NCI-H69 (cell line): ENCODE measurements at places on chromosomes 7 and 10.

DNA sequence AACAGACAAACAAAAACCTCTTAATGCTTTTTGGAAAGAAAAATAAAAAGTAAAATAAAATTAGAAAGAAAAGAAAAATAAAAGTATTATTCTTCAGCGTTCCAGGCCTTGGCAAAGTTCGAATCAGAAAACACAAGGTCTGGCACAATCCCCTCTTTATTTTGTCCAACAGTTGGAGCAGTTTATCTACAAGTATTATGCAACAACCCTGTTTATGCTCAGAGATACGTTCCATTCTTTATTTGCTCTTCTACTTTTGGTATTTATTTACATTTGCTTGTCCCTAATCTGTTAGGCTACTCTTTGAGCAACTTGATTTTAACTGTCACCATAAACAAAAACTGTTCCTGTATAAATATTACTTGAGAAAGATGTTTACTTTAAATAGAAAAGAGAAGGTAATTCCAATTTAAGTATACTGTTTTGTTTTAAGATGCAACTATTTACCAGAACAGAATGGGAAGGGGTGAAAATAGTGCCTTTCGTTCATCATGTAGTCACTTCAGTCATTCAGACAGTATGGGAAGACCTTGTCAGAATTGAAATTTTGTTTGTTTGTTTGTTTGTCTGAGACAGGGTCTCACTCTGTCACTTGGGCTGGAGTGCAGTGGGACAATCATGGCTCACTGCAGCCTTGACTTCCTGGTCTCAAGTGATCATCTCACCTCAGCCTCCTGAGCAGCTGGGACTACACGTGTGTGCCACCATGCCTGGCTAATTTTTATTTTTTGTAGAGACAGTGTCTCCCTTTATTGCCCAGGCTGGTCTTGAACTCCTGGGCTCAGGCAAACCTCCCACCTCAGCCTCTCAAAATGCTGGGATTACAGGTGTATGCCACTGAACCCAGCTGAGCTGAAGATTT is 5.7 kb downstream of the PDK4 start:
- no peak for DNase-seq

- DNase-seq: peak; percentile 54
Measured at GRCh38 chr10:97861097-97861750, 11.6 kb downstream of the GOLGA7B start.

- no peak for DNase-seq
Measured at GRCh38 chr7:152313217-152313616, 122.6 kb downstream of the KMT2C start.

GRCh38 chr7:24812305-24812945 is 55.2 kb upstream of the GSDME start:
- peak; percentile 37 for DNase-seq

- DNase-seq: peak; percentile 22
Measured at GRCh38 chr7:159218607-159219006, 73.9 kb upstream of the VIPR2 start.

GRCh38 chr7:18289788-18290187 is 205.8 kb upstream of the HDAC9 start:
- peak; percentile 75 for DNase-seq

- no peak for DNase-seq
Measured at GRCh38 chr7:34758111-34758601, 100.1 kb downstream of the NPSR1 start.

DNA sequence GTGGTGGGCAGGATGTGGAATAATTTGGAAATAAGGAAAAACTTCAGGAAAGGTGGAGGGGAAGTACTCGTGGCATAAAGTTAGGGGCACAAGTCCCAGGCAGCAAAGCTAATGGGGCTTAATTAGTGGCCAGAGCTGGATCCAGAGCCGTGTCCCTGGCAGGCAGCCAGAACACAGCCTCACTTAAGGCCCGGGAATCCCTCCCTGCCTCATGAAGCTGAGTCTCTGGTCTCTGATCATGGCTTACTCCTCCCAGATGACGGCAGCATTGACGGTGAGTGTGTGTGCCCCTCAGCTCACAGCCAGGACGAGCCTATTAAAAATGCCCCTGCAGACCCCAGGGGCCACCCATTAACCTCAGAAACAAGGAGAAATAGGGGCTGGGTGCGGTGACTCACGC is 48.2 kb upstream of the NPTX2 start:
- DNase-seq: peak; percentile 81

DNA sequence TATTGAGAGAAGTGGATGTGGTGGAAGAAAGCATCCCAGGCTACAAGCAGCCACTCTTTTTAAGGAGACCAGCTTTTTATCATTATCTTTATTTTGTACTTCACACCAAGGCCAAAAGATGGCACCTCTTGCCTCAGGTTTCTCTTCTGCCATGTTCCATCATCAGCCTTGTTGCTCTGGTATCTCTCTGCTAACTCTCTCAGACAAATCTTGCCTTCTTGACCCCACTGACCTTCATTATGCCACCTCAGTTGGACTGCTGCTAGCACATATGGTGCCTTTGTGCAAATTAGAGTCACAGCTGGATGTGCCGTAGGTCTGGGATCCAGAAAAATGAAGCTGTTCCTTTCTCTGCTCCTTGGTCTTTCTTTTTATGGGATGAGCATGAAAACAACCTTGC is 47.1 kb upstream of the DYNC1I1 start:
- DNase-seq: peak; percentile 97

GRCh38 chr7:19101472-19101871 is 16.0 kb downstream of the TWIST1 start:
- DNase-seq: no peak

- DNase-seq: no peak
Measured at GRCh38 chr10:61639952-61640351, 22.8 kb upstream of the CABCOCO1 start.

DNA sequence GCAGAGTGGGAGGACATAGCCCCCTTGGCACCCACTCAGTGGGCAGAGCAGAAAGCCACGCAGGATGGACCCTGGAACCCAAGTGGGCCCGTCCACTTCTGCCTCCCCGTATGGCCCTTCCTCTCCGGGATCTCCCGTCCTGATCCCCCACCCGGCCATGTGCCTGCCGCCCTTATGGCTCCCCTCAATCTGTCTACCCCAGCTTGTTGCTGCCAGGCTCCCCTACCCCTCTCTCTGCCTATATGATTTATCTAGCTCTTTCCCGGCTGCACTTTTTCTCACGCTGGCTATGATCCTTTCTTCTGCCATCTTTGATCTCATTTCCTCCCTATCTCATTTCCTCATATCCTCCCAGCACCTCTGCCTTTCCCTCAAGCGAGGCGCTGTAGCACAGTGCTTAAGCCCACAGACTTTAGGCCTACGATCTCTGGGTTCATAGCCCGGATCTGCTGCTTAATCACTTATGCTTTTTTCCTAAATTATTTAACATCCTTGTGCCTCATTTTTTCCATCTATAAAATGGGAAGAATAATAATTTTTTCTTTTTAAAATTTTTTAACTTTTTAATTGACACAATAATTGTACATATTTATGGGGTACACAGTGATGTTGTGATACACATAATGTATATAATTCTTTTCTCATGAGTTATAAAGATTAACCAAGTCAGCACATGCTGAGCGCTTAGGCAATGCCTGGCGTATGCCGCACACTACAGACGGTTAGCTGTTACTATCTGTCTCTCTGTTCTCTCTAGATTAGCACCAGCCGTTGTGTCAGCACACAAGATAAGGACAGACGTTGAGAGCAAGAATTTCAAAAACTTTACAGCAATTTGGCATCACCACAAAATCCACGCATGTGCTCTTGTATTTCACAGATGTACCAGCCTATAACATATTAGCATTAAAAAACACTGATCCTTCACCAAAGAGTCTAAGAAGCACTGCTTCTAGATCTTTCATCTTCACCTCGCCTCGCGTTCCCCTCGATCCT is 18.1 kb downstream of the KCNH2 start:
- DNase-seq: no peak

GRCh38 chr7:139725858-139726484 is 51.8 kb downstream of the HIPK2 start:
- no peak for DNase-seq

- DNase-seq: peak; percentile 75
Measured at GRCh38 chr10:7872041-7872442, 53.7 kb downstream of the TAF3 start.

- DNase-seq: peak; percentile 32
Measured at GRCh38 chr10:13100349-13101294, 659 bp downstream of the OPTN start.

DNA sequence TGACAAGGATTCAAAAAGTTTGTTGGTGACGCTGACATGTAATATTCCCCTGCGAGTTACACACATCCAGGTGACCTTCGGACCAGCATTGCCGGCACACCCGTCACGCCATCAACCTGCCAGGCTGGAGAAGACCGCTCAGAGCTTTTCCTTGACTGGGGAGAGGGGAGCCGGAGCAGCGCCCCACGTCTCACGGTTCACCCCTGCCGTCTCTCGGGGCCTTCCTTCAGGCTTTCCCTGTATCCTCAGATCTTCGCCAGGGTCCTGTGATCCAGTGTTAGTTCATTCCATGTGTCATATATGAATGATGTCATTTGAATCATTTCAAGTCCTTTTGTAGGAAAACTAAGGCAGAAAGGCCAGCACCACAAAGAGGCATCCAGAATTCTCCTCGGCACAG is 127.8 kb downstream of the MGMT start:
- no peak for DNase-seq

DNA sequence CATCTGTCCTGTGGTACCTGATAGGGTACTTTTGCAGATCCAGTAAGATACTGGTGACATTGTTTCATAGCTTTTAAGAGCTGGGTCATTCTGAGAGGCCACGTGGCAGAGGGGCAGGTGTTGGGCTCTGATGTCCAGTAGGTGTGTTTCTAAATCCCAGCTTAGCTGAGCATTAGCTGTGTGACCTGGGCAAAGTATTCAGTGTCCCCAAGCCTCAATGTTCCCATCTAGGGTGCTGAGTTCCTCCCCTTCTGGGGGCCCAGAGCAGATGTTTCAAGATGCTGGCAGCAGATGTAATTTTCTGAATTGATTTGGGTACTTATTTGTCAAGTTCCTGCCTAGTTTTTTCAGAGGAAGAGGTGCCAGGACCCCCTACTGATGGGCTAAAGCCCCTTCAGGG is 52.9 kb downstream of the NEURL1 start:
- DNase-seq: no peak

DNA sequence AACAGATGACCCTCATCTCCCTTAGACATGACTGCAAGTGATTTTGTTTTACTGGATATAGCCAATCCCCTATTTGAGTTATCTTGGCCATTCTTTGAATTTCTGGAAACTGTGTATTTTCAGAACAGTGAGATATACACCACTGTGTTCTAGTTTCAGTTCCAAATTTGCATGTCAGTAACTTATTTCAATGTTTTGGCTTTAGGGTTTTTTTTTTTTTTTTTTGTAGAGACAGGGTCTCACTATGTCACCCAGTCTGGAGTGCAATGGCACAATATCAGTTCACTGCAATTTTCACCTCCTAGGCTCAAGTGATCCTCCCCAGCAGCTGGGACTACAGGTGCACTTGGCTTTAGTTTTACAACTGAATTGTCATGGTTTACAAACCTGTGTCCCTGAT is 67.2 kb downstream of the ATAD1 start:
- peak; percentile 3 for DNase-seq

DNA sequence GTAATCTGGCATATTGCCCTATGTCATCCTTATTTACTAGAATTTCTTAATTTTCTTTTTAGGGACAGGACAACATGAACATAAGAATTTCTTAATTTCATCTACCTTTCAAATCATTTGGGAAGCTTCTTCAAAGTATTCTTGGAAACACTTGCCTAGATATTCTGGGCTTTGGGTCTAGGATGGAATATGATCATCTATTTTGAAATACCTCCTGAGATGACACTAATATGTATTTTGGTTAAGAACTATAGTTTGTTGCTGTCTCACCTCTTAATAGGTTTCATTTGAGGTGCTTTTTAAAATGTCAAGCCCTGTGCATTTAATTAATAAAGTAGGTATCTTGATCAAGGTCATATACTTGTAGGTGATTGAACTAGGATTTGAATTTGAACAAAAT is 49.1 kb downstream of the SEPTIN7 start:
- no peak for DNase-seq

DNA sequence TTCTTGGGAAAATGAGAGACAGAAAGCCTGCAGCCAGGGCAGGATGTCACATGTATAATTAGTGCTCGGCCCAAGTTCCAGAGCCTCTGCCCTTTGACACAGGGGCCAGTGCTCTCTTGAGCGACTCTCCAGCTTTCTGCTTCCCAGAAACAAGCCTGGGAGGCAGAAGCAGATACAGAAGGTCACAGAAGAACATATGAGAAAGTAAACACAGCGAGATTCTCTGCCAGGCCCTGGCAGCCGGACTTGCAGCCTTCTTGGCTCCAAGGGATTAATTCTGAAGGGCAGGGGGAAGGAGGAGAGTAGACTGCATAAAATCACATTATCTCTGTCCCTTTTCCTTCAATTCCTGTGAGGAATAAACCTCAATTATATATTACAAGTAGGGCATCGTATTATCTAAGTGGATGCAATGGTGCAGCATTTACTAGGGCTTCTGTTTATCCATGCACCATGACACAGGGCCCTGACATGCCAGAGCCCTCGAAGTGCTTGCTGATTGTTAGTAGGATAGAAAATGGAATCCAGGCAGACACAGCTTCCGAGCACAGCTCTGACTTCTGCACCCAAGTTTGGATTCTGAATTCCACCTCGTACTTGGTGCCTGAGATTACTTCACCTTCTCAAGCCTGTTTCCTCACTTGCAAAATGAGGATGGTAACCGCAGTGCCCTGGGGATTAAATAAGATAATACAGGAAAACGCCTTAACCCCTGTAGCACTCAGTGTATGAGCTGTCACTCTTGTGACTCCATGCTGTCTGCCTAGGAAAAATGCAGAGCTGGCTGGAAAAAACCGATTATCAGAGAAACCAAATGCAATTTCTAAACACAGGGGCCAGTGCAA is 536.5 kb downstream of the TNS3 start:
- DNase-seq: no peak

GRCh38 chr10:60906411-60906810 is 37.6 kb downstream of the RHOBTB1 start:
- DNase-seq: no peak

DNA sequence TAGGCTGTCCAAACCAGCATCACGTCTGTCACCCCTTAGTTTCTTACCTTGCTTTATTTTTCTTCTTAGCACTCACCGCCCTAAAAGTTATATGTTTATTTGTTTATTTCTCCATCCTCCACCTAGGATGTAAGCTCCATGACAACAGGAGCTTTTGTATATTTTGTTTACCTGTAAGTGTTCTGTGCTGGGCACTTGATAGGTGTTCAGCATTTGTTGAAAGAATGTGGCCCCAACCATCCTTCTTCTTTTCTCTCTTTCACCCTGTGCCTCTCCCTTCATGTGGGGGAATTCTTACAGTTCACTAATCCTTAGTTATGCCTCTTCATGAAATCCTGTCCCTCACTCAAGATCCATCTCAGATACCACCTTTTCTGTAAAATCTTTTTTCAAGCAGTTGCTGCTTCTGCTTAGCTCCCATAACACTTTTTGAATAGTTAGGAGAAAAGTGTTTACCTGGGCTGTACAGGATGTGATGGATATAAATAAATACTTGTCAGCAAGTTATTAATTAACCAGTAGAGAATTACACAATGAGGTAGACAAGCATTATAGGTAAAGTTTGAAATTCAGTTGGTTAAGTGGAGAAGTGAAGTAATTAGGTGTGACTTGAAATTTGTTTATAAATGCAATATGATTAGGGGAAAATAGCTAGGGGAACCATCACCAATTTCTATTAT is 9.7 kb downstream of the AHR start:
- DNase-seq: no peak

- DNase-seq: peak; percentile 77
Measured at GRCh38 chr7:39741942-39742623, 118.7 kb downstream of the RALA start.
